ENCODE measurements at places on chromosomes 11 and 22.
A peak's percentile ranks its signal among the peaks of the same experiment; 100 is the strongest.

- no peak for DNase-seq
Observed at GRCh38 chr11:106695506-106695905, 322.8 kb downstream of the GUCY1A2 start.

- no peak for DNase-seq
Observed at GRCh38 chr11:114122686-114123085, 63.2 kb downstream of the ZBTB16 start.

GRCh38 chr11:79179087-79179486 lies 261.7 kb downstream of the TENM4 start:
- no peak for DNase-seq

- DNase-seq, result peak; percentile 35
Observed at GRCh38 chr11:46918083-46918787, at the start of gene LRP4. TSS of gene LRP4 (minus strand) at chr11:46918550. CDS start at chr11:46918379, 171 bp downstream.

GRCh38 chr11:45513821-45514340 lies 151.5 kb downstream of the CHST1 start:
- DNase-seq, result no peak

DNA sequence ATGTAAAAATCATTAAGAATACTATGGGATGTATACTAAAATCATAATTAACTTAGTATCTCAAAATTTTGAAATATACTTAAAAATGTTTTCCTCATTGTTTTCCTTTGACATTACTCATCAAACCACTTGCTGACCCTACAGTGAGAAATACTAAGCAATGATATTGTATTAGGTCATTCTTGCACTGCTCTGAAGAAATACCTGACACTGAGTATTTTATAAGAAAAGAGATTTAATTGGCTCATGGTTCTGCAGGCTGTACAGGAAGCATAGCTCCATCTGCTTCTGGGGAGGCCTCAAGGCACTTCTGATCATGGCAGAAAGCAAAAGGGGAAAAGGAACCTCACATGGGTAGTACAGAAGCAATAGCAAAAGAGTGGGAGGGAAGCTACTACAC lies 950.9 kb upstream of the CHORDC1 start:
- no peak for DNase-seq

DNA sequence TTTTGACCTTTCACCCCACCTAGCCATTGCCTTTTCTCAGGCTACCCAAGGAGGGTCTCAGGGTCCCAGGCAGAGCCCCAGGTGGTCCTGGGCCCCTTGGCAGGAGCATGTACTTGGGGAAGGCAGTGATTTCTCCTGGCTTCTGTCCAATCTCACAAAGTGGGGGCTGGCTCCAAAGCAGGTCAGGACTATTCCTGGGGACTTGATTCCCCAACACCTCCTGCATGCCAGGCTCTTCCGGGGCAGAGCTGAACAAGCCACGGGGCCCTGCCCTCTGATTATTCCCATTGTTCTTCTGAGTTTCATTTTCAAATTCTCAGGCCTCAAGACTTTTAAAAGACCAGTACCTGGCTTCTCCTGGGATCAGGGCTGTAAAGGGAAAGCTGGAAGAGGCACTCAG lies 1.5 kb upstream of the TCF20 start:
- DNase-seq, result no peak

DNA sequence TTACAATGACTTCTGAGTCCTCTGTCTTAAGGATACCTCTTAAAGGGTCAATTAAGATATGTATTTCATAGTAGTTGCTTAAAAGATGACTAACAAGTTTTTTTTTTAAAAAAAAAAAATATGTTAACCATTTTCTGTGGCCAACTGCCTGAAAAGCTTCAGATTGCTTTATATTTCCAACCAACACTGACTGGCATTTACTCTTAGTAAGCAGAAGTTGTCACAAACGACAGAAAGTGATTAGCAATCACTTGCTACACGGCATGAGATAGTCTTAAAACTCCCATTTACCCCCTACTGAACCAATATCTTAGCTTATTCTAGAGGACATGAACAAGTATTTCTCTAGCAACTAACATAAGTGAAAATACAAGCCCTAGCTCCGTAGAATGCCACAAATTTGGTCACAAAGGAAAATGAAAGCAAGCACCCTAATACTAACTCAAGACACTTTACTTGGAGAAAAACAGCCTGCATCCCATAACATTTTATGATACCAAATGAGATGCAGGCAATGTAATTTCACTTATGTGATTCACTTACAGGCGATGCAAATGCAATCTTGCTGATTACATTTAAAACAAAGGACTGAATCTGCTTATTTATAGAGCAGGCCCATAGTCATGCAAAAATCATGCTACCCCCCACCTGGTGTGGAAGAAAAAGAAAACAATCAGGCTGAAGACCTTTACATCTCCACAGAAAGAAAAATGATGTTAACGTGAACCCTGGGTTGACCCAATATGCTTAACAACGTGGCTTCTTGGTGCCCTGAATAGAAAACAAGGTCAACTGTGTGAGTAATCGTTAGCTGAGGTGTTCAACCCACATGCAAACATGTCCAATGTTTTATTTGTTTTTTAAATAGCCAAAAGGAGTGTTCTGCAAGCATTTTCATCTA lies 25.7 kb downstream of the MPPED2 start:
- DNase-seq, result no peak

DNA sequence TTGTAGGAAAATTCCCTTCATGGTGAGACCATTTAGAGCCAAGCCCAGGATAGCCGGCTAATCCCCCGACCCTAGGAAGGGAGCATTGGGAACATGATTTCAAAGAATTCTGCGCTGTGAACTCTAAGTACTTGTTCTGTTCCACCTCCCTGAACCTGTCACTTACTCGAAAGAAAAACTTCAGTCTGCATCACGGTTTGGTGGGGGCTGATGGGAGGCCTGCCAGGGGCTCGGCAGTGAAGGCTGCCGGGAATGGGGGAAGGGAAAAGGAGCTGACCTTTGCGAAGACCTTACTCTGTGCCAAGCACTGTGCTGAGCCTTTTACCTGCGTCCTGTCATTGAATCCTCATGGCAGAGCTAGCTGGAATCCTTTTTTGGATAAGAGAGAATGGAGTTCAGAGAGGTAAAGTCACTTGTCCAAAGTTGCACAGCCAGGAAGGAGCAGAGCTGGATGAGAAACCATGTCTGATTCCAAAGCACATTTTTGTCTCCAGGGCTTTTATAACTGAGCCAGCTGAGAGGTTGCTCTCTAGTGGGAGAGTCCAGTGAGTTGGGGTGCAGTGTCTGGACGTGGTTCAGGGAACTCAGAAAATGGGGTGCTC lies 15.4 kb downstream of the RASD2 start:
- DNase-seq, result no peak

- DNase-seq, result no peak
Observed at GRCh38 chr11:123559523-123559955, 94.9 kb downstream of the SCN3B start.

GRCh38 chr11:9693801-9694553 lies 30.1 kb downstream of the SWAP70 start:
- no peak for DNase-seq

- no peak for DNase-seq
Observed at GRCh38 chr11:11732116-11732515, 109.7 kb upstream of the USP47 start.

DNA sequence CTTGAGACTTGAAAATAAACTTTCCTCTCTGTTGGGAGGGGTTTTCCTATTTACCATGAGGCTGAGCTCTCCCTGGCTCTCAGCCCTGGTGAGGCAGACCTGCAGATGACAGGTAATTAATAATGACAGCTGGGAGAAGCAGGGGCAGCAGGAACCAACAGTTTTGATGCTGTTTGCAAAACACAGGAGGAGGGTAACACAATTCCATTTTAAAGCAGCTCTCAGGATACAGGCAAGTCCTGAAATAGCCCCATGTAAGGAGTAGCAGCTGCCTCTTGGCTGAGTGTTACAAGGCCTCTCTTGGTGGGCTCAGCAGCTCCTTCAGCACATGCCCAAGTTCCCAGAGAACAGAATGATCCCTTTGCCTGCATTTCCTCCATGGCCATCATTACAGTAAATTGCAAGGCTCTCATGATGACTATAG lies 13.3 kb downstream of the PARVA start:
- DNase-seq, result no peak

DNA sequence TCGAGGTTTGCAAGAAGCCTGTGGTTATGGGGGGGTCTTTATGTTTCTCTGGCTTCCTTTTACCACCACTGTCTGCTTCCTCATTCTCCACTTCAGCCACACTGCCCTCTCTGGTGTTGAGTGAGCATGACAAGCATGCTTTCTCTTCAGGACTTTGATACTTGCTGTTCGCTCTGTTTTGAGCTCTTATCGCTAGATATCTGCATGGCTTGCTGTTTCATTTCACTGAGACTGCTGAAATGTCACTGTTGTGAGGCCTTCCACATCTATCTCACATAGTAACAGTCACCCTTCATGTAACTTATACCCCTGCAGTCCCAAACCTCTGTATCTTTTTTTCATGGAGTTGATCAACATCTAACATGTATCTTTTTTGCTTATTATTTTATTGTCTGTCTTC lies 59.8 kb downstream of the TMEM135 start:
- peak; percentile 69 for DNase-seq

GRCh38 chr11:64055077-64055476 lies 19.3 kb downstream of the FLRT1 start:
- DNase-seq, result no peak

GRCh38 chr11:650482-650881 lies 13.4 kb downstream of the DRD4 start:
- DNase-seq, result no peak

GRCh38 chr22:31160328-31160978 lies 471 bp downstream of the RNF185 start:
- DNase-seq, result no peak

- DNase-seq, result no peak
Observed at GRCh38 chr11:7300281-7300680, 48.6 kb downstream of the SYT9 start.

- DNase-seq, result no peak
Observed at GRCh38 chr11:16982809-16983208, 31.4 kb downstream of the PLEKHA7 start.

- no peak for DNase-seq
Observed at GRCh38 chr11:68412593-68413475, 47.7 kb upstream of the PPP6R3 start.

DNA sequence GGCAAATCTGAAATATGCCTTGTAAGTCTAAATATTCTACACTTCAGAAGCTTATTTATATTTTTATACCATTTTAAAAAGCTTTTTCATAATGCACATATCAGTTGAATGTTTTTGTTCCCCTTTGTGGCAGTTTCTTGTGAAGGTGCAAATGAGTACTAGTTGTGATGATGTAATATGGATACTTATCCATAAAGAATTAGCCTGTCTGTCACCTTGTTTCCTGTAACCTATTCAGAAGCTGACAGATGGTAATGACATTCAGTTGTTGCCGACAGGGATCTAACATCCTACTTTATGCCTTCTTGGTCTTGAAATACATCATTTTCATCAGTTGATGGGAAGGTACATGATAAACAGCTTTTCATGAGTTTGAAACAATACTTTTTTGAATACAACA lies 2.9 kb downstream of the QSER1 start:
- DNase-seq, result no peak

DNA sequence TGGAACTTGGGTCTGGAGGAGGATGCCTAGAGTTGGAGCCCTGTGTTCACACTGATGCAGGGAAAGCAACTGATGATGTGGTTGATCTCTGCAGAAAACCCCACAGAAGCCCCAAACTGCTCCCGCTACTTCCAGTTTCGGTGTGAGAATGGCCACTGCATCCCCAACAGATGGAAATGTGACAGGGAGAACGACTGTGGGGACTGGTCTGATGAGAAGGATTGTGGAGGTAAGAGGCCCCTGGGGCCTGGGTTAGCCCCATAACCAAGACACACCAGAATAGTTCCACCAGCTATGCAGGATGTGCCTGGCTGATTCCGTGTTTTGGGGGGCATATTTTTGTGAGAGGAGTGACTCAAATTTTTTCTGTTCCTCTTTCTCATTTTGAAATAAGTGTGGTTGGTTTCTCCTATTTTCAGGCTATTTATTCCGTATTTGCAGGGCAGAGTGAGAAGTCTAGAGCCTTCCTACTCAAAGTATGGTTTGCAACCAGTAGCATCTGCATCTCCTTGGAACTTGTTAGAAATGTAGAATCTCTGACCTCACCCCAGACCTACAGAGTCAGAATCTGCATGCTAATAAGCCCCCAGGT lies 137.3 kb upstream of the SORL1-AS1 start:
- DNase-seq, result no peak

- DNase-seq, result no peak
Observed at GRCh38 chr11:64290352-64291261, 495 bp upstream of the KCNK4 start.

DNA sequence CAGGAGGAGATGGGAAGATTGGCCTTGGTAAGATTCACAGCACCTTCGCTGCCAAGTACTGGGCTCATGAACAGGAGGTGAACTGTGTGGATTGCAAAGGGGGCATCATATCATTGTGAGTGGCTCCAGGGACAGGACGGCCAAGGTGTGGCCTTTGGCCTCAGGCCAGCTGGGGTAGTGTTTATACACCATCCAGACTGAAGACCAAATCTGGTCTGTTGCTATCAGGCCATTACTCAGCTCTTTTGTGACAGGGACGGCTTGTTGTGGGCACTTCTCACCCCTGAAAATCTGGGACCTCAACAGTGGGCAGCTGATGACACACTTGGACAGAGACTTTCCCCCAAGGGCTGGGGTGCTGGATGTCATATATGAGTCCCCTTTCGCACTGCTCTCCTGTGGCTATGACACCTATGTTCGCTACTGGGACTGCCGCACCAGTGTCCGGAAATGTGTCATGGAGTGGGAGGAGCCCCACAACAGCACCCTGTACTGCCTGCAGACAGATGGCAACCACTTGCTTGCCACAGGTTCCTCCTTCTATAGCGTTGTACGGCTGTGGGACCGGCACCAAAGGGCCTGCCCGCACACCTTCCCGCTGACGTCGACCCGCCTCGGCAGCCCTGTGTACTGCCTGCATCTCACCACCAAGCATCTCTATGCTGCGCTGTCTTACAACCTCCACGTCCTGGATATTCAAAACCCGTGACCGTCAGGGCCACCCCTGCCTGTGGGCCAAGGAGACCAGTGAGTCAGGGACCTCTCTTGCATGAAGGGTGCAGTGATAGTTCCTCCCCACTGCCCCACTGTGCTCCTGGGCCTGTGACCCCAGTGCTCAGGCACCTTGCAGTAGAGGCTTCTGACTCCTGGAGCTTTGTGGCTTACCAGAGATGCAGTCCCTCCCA lies 83.6 kb downstream of the BCR start:
- no peak for DNase-seq

DNA sequence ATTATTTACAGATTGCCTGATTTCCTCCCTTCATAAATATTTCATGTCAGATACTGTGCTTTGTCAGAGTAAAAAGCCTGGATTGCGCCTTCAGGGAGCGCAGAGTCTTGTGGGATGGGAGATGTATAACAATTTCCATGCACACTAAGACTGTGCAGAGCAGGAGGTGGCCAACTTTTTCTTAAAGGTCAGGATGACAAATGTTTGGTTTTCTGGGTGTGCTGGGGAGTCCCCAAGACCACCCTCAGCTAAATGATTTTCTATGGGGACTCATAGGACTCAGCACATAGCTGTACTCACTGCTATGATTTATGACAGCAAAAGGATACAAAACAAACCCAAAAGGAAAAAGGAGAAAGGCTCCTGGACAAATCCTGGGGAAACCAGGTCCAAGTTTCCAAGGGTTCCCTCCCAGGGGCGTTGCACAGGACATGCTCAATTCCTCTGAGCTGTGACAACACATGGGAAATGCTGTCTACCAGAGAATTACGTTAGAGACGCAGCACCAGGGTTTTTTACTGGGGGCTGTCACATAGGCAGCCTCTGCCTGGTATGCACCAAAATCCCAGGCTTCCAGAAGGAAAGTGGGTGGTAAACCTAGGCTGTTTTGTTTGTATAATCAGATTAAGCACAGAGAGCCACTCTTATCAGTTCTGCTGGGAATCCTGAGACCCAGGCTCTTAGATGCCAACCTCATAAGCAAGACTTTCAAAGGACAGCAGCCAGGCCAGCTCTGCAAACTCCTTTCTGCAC lies 59.1 kb downstream of the CSNK2A3 start:
- DNase-seq, result no peak

Data from BE2C (cell line).